ENCODE measurements at places on chromosomes 5 and 9. TPM values are rescaled to one million over a fixed set of nuclear protein-coding genes. Genes with fewer than 3 reads are reported as not detected.

GRCh38 chr5:172907657-172908056 lies 51.6 kb upstream of the RPL26L1 start:
- H3K4me1 ChIP-seq, result peaks cover 21% of the 10 kb centered on the region
- H3K27me3 ChIP-seq, result no peaks in the 10 kb centered on the region
- H3K27ac ChIP-seq, result no peak overlapping the region

- H3K4me1 ChIP-seq, result no peaks in the 10 kb centered on the region
- no peak overlapping the region for H3K27ac ChIP-seq
- H3K27me3 ChIP-seq, result no peaks in the 10 kb centered on the region
- H3K36me3 ChIP-seq, result no peaks in the 10 kb centered on the region
Measured at GRCh38 chr5:42962124-42962523, 78.0 kb downstream of the ANXA2R start.

REEP2 gene
- 2.7 TPM for total RNA-seq

DNA sequence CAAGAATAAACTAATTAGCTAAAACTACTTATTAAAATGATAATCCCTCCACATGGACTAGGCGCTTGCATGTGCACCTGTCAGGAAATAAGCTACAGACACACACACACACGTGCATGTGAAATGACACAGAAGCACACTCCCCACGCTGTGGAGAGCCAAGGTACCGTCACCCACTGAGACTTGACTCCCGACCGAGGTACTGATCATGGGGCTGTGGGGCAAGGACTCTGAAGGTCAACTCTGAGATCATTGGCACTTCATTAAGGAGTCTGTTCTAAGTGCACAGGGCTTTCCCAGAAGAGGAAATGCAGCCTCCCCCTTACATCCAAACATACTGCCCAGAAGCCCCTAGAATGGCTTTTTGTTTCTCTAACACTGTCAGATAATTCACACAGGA lies 264.4 kb upstream of the WWC1 start:
- no peak overlapping the region for H3K27ac ChIP-seq
- H3K36me3 ChIP-seq, result no peaks in the 10 kb centered on the region
- no peak for DNase-seq
- no peaks in the 10 kb centered on the region for H3K27me3 ChIP-seq
- no peak overlapping the region for H3K4me3 ChIP-seq
- no peaks in the 10 kb centered on the region for H3K4me1 ChIP-seq

DNA sequence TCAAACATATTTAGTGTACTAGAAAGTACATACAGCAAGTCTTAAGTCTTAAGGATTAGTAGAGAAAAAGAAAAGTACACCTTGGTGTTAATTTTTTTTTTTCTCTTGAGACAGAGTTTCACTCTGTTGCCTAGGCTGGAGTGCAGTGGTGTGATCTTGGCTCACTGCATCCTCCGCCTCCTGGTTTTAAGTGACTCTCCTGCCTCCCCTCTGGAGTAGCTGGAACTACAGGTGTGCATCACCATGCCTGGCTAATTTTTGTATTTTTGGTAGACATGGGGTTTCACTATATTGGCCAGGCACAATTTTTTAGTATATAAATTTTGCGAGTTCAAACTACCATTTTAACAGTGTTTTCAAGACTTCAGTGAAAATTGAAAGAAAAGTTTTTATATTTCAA lies 1941.1 kb upstream of the CDH6 start:
- no peaks in the 10 kb centered on the region for H3K4me1 ChIP-seq
- no peaks in the 10 kb centered on the region for H3K27me3 ChIP-seq
- DNase-seq, result no peak
- no peak overlapping the region for H3K4me3 ChIP-seq
- H3K36me3 ChIP-seq, result no peaks in the 10 kb centered on the region

DNA sequence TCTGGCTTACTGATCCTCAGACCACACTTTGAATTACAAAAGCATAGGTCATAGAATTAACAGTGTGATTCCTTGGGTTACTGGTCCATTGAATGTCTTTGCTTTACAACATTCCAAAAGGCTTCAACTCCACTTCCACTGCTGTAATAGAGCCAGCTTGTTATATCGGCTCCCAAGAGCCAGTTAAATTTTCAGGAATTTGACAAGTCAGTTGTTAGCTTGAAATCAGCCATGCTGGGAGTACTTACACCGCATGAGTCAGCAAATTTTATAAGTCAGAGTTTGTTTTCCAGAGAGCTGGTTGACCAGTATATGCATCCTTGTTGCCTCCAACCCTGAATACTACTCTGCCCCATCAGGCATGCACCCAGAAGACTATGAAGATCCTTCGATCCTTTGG lies 73.1 kb downstream of the FOXB2 start:
- no peak overlapping the region for H3K27ac ChIP-seq
- H3K27me3 ChIP-seq, result no peaks in the 10 kb centered on the region
- H3K4me1 ChIP-seq, result no peaks in the 10 kb centered on the region

DNA sequence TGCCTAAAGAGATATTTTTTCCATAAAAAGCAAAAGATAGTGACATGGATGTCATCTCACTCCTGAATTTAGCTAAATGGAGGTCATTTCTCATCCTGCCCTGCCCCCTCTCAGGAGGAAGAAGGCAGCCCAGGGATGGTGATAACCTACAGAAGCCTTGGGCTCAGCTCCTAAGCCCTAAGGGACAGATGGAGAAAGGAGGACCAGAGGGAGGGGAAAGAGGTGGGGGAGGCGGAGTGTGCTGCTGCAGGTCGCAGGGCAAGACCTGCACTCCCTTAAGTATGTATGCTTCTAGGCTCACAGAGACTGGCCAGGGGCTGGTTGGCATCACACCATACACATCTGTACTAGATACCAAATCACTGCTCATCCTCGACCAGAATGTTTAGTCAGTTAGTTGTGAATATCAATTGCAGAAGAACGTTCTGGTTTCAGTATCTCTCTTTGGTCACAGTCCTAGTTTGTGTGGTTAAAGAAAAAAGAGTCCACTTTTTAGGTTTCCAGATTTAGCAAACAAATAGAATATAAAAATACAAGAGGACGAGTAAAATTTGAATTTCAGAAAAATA lies 18.4 kb upstream of the CDKN2AIPNL start:
- no peak overlapping the region for H3K4me3 ChIP-seq
- no peak overlapping the region for H3K27ac ChIP-seq
- no peaks in the 10 kb centered on the region for H3K4me1 ChIP-seq
- H3K27me3 ChIP-seq, result no peaks in the 10 kb centered on the region

GFPT2 gene
- 52.5 TPM for total RNA-seq

CD274 gene
- 2.9 TPM for total RNA-seq

ELOVL7 gene
- total RNA-seq, result 3.9 TPM

- no peak overlapping the region for H3K27ac ChIP-seq
- no peaks in the 10 kb centered on the region for H3K36me3 ChIP-seq
- H3K4me3 ChIP-seq, result no peak overlapping the region
- DNase-seq, result no peak
Measured at GRCh38 chr5:140388052-140388451, 13.6 kb upstream of the ANKHD1 start.

- no peak overlapping the region for H3K27ac ChIP-seq
- H3K36me3 ChIP-seq, result no peaks in the 10 kb centered on the region
- H3K27me3 ChIP-seq, result no peaks in the 10 kb centered on the region
- no peak overlapping the region for H3K4me3 ChIP-seq
- peaks cover 4% of the 10 kb centered on the region for H3K4me1 ChIP-seq
Measured at GRCh38 chr9:87107072-87107471, 159.8 kb upstream of the GAS1 start.

- H3K4me3 ChIP-seq, result no peak overlapping the region
- no peaks in the 10 kb centered on the region for H3K27me3 ChIP-seq
- no peaks in the 10 kb centered on the region for H3K4me1 ChIP-seq
- H3K27ac ChIP-seq, result no peak overlapping the region
Measured at GRCh38 chr5:74040811-74041491, 415.0 kb downstream of the ARHGEF28 start.

- DNase-seq, result no peak
- H3K4me1 ChIP-seq, result no peaks in the 10 kb centered on the region
- no peak overlapping the region for H3K27ac ChIP-seq
- H3K4me3 ChIP-seq, result no peak overlapping the region
- H3K36me3 ChIP-seq, result no peaks in the 10 kb centered on the region
Measured at GRCh38 chr5:9524941-9525340, 20.9 kb downstream of the SEMA5A start.

PCDHA1 gene
- not detected for total RNA-seq

- no peaks in the 10 kb centered on the region for H3K36me3 ChIP-seq
- H3K27ac ChIP-seq, result peak overlapping the region; percentile 54
- DNase-seq, result peak; percentile 72
- H3K4me1 ChIP-seq, result no peaks in the 10 kb centered on the region
Measured at GRCh38 chr9:76537150-76537646, 78.2 kb downstream of the GCNT1 start.

DNA sequence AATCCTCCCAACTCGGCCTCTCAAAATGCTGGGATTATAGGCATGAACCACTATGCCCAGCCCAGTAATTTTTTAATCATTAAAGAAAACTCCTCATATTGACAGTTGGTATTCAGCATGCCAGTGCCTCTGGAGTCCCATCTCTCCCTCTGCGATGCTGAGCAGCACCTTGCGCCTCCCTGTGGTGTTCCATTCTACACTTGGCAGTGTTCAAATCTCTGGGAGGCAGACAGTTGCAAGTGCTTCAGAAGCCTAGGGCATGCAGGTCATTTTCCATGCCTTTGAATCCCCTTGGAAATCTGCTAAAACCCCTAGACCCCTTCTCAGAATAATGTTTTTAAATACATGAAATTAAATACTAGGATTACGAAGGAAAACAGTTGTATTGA lies 41.3 kb downstream of the GARNL3 start:
- no peak overlapping the region for H3K27ac ChIP-seq
- no peaks in the 10 kb centered on the region for H3K27me3 ChIP-seq
- H3K4me1 ChIP-seq, result no peaks in the 10 kb centered on the region
- DNase-seq, result no peak
- no peak overlapping the region for H3K4me3 ChIP-seq

TAF11L5 gene
- total RNA-seq, result not detected

DNA sequence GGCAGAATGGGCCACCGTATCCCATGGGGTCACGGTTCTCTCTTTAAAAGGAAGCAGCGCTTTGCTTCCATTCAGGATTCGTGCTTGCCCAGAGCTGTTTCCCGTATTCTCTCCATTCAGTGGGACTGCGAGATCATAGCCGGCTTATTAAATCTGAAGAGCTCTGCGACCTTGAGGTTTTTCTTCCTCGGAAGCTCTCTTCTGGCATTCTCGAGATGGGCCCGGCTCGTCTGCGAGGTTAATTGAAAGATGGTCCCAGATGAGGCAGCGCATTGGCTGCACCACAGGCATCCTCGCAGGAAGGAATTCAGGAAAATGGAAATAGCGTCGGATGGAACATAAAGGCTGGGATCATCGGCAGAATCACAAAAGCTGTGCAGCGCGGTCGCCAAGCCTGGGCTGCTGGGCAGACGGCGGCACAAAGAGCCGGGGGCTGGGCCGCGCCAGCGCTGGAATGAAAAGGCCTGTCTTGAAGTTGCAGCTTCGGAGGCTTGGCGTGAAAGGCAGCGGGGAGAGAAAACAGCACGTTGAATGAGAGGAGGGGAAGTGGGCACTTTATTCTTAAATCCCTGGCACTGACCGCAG lies 236.2 kb downstream of the IRX2 start:
- H3K4me3 ChIP-seq, result no peak overlapping the region
- H3K27me3 ChIP-seq, result no peaks in the 10 kb centered on the region
- H3K4me1 ChIP-seq, result no peaks in the 10 kb centered on the region
- no peak for DNase-seq
- no peaks in the 10 kb centered on the region for H3K36me3 ChIP-seq
- H3K27ac ChIP-seq, result no peak overlapping the region

PCDHA9 gene
- 1.5 TPM for total RNA-seq

DNA sequence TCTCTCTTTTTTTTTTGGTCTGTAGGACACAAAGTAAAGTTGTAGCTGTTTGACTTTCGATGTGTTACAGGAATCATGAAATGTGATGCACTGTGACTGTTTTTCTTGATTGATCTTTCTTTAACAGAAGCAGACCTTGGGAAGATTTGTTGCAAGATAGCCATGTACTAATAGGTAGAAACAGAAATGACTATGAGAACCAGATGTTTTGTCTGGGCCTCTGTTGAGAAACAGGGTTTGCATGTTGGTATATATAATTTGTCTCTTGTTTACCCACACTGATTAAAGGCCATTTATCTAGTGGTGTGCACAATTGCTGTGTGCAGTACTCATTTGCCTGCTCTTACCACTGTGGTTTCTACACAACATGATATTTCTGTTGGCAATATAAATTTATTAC lies 125.1 kb downstream of the HACD4 start:
- H3K27me3 ChIP-seq, result no peaks in the 10 kb centered on the region
- no peak overlapping the region for H3K4me3 ChIP-seq
- no peak overlapping the region for H3K27ac ChIP-seq
- H3K4me1 ChIP-seq, result no peaks in the 10 kb centered on the region
- H3K36me3 ChIP-seq, result no peaks in the 10 kb centered on the region
- no peak for DNase-seq

NNT gene
- 30.2 TPM for total RNA-seq

GRCh38 chr5:171478946-171479775 lies 59.7 kb downstream of the FGF18 start:
- H3K4me3 ChIP-seq, result no peak overlapping the region
- H3K27me3 ChIP-seq, result no peaks in the 10 kb centered on the region
- no peaks in the 10 kb centered on the region for H3K4me1 ChIP-seq
- no peak for DNase-seq
- H3K36me3 ChIP-seq, result no peaks in the 10 kb centered on the region

DNA sequence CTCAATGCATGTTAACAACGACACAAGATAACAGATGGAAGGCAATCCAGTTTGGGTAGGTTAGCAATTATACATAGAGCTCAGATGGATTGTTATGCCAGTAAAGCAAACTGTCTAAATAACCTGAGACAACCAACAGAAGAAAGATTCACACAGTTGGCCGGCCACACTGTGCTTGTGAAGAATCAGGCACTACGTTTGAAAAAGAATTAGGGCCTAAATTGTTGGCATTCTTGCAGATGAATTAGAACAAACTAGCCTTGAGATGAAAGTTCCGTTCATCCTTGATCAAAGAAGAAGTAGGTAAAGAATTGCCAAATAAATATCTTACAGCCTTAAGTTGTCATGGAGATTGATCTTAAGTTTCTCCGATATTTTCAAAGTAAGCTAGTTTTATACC lies 210.6 kb downstream of the CDH18 start:
- no peaks in the 10 kb centered on the region for H3K36me3 ChIP-seq
- H3K4me1 ChIP-seq, result no peaks in the 10 kb centered on the region
- no peak overlapping the region for H3K27ac ChIP-seq
- H3K4me3 ChIP-seq, result no peak overlapping the region

GRCh38 chr5:61600945-61601511 lies 269.0 kb downstream of the ZSWIM6 start:
- H3K27ac ChIP-seq, result no peak overlapping the region
- no peak overlapping the region for H3K4me3 ChIP-seq
- no peak for DNase-seq
- H3K27me3 ChIP-seq, result no peaks in the 10 kb centered on the region

NFIB gene
- 95.2 TPM for total RNA-seq

- no peaks in the 10 kb centered on the region for H3K27me3 ChIP-seq
- no peaks in the 10 kb centered on the region for H3K36me3 ChIP-seq
- H3K27ac ChIP-seq, result no peak overlapping the region
- peaks cover 13% of the 10 kb centered on the region for H3K4me1 ChIP-seq
- no peak overlapping the region for H3K4me3 ChIP-seq
Measured at GRCh38 chr5:143359869-143360268, 43.6 kb downstream of the NR3C1 start.

Data from breast epithelium (tissue), 4 donors.